NCI-H1048 (cell line): ENCODE measurements at places on chromosomes 13 and 19.

GRCh38 chr13:71866335-71867130 is 471 bp downstream of the DACH1 start:
- no peak for DNase-seq

GRCh38 chr13:96817336-96817941 is 176.8 kb downstream of the OXGR1 start:
- DNase-seq, result no peak

DNA sequence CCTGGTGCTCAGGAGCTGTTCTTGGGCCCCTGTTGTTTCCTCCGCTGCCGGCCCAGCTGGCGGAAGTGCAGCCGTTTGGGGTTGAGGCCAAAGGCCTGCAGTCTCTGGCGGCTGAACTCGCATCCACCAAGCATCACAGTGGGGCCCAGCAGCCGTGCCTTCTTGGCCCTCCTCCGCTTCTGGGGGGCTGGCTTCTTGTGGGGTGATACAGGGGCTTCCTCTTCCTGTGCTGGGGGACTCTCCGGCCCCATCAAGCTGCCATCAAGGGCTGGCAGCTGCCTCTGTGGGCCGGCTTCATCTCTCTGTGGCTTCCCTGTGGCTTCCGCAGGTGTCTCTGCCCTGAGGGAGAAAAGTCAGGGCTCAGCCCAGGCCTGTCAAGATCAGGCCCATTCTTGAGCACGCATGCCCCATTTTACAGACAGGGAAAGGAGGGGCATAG is 10.3 kb downstream of the ATG4D start:
- DNase-seq, result no peak

DNA sequence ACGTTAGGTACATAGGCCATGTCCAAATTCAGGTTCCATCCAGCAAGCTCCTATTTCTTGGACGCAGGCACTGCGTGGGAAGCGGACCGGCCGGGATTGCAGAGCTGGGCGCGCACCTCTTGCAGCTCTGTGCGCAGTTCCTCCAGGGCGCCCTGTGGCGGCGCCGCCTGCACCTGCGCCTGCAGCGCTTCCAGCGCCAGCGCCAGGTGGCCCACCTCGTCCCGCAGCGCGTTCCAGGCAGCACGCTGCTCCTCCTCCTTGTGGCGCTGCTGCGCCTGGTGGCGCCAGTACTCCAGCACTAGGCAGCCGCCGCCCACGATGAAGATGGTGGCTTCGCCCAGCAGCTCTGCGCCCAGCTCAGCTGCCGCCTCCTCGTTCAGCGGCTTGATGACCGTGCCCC is 31.1 kb downstream of the OPA3 start:
- no peak for DNase-seq

DNA sequence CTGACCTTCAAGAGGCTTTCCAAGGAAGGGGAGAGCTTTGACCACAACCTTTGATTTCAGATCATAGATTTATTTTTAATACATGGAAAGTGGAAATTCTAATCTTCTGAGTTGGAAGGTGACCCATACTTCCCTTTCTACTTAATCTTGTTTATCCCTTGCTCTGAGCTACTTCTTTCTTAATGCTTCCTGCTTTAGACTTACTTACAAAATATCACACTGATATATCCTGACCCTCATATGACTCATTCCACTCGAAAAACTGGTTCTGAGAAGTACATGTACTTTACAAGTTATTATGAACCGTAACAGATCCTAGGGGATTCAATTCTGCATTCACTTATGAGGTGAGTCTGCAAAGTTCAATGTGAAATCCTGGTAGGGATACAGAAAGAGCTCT is 76.2 kb upstream of the IRS2 start:
- no peak for DNase-seq

DNA sequence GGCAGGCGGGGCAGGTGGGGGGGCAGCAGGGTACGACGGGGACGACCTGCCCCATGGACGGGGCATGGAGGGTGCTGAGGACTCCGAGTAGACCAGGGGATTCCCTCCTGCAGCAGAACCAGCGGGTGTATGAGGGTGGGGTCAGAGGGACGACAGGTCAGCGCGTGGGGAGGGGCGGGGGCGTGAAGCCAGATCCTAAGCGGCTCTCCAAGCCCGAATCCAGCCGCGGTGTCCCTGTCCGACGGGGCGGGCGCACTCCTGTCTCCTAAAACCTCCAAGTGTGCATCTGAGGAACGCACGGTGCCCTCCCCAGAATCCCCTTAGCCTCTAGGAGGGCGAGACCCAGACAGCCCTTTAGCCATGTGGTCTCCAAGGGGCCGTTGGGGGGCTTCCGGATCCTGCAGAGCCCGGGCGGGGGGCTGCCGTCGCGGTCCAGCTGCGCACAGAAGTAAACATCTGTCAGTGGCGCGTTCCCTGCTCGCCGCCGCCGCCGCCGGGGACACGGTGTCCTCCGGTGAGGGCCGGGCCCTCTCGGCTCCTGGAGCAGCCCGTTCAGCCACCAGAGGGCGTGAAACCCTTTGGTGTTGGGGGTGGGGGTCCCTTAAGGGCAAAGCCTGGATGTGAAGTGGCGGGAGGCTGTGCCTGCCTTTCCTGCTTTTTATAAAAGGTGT is 730 bp downstream of the NRTN start:
- peak; percentile 51 for DNase-seq

- DNase-seq, result no peak
Observed at GRCh38 chr19:39405261-39405957, 1.2 kb upstream of the ZFP36 start.

DNA sequence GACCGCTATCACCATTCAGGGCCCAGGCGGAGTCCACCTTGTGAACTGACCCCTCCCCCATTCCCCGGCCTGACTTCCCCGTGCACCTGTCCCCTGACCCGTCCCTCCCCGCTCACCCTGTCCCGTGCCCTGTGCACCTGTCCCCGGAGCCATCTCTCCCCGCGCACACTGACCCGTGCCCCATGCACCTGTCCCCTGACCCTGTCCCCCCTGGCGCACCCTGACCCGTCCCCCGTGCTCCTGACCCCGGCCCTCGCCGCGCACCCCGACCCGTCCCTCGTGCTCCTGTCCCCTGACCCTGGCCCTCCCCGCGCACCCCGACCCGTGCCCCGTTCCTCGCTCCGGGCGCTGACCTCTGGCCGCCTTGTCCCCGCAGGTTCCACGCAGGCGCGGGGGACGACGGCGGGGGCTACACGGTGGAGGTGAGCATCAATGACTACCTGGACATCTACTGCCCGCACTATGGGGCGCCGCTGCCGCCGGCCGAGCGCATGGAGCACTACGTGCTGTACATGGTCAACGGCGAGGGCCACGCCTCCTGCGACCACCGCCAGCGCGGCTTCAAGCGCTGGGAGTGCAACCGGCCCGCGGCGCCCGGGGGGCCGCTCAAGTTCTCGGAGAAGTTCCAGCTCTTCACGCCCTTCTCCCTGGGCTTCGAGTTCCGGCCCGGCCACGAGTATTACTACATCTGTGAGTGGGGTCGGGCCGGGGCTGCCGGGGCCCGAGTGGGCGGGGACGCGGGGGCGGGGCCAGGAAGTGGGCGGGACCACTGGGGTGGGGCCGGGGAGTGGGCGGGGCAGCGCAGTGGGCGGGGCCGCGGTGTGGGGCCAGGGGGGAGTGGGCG is 9.7 kb downstream of the EFNA2 start:
- no peak for DNase-seq

DNA sequence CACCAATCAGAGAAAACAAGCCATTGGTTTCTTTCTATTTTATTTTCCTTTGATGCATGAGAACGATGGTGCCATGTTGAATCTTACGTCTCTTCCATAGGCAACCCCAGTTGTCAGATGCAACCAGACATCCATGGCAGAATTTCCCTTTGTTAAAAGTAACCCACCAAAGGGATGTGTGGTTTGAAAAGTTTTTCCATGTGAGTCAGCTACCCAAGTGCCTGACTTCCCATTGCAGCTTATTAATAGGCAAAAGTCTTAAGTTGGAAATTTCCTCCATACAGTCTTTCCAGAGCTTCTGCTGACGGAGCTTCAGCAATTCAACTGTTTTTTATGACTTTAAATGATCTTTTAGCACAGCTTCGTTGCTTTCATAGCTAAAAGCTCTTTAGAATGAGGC is 73.8 kb upstream of the FAM216B start:
- DNase-seq, result no peak

DNA sequence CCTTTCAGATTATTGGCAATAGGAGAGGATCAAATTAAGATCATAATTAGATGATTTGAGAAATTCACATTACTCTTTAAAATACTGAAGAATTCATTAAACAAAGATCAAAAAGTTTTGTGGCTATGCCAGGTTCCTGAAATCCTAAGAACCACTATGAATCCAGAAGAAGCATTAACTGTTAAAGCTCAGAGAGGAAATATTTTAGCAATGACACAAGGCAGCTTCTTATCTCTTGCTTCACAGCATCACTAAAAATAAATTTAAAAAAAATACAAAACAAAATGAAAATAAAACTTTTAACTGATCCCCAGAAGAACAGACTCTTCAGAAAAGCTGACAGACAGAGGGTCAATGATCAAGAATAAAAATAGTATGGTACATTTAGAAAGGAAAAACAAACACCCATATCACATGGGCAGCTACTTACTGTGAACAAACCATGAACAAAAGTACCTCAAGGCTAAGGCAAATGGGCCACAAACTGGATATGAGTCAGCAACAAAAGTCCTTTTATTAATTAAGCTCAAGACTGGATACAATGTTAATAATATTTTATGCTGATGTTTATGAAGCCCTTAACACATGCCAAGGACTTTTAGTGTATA is 19.6 kb downstream of the RNF6 start:
- no peak for DNase-seq

- no peak for DNase-seq
Observed at GRCh38 chr19:55157064-55157908, at the start of gene TNNI3. TSS of gene TNNI3 (minus strand) at chr19:55157732. CDS start at chr19:55157589, 143 bp downstream.

GRCh38 chr19:35451338-35452096 is 3.5 kb downstream of the FFAR2 start:
- DNase-seq, result no peak

DNA sequence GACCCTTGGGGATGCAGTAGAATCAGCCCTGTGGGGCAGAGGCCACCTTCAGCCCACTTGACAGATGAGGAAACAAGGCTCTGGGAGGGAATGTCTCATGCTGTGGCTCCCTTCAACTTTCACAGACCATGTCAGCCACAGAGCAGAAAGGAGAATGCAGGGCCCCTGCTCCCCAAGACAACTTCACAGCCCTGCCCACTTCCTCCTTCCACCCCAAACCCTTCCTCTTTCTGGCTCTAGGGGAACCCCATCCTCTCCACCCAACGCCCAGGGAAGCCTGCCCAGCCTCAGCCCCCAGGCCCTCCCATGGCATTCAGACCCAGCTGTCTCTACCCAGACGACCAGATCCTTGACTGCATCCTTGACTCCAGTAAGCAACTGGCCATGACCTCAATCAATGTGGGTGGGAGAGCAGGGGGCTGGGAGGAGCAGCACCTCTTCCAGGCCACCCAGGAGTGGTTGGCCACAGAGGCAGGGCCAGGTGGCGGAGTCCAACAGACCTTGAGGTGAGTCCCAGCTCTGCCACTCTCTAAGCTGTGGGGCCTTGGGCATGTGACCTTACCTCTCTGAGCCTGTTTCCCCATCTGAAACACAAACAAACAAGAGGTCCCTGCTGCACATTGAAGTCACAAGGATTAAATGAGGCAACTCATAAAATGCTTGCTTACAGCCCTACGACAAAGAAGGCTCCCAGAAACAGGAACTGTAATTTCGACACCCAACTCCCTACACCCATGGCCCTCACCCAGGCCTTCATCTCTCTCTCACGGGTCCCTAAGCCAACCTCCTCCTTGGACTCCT is 15.8 kb downstream of the DEDD2 start:
- no peak for DNase-seq

- no peak for DNase-seq
Observed at GRCh38 chr19:30375553-30376031, 3.4 kb downstream of the ZNF536 start.

- no peak for DNase-seq
Observed at GRCh38 chr13:86601351-86601750, 802.1 kb upstream of the SLITRK6 start.

DNA sequence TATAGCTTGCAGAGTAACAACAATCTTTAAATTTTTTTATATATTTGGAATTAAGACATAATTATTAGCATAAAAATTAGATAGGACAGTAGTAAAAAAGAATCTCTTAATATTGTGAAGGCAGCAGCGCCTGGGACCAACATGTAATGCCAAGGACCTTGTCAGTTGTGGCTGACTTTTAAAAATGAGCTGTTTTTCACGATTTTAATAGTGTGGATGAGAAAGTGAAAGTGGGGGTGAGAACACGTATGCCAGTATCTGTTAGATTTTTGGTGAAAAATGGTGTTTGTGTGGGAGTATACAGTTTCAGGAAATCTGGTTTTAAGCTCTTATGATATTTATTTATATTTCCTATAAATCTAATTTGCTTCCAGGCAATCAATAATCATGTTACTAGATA is 125.2 kb downstream of the LMO7 start:
- DNase-seq, result no peak

- no peak for DNase-seq
Observed at GRCh38 chr19:38654628-38655055, 7.2 kb downstream of the ACTN4 start.

DNA sequence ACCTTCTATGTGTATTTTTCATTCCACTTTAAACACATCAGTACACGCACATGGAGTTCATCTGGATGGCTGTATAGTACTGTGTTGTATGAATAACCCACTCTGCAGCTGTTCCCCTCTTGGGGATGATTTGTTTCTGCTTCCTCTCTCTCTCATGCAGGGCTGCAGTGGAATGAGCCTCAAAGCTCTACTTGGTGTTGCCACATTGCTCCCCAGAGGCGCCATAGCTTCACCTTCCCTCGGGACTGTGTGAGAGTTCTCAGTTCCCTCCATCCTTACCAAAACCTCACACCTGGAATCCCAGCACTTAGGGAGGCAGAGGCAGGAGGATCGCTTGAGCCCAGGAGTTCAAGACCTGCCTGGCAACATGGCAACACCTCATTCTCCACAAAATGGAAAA is 28.4 kb upstream of the GPR183 start:
- DNase-seq, result no peak

GRCh38 chr13:101025925-101026324 is 351.3 kb upstream of the TMTC4 start:
- no peak for DNase-seq

DNA sequence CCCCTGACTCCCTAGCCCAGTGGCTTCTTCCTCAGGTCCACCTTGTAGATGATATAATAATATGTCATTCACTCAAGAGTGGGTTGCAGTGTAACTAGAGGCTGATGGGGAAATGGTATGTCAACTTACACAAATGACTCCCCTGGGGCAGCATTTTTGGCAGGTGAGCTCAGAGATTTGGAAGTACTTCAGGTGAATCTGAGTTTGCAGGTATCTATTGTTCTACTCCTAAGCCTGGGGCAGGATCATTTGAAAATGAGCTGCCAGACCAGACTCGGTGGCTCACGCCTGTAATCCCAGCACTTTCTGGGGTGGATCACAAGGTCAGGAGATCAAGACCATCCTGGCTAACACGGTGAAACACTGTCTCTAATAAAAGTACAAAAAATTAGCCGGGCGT is 11.6 kb upstream of the CNMD start:
- no peak for DNase-seq

- DNase-seq, result no peak
Observed at GRCh38 chr13:21435687-21436151, 23.4 kb downstream of the ZDHHC20 start.

GRCh38 chr19:18504886-18505610 is 16.8 kb downstream of the ELL start:
- no peak for DNase-seq

- no peak for DNase-seq
Observed at GRCh38 chr13:113736258-113736731, 22.7 kb upstream of the TMEM255B start.
